Mesendoderm (in vitro differentiated cells): ENCODE measurements at places on chromosomes 6 and 20.

GRCh38 chr20:53949319-53949839 lies 121.0 kb downstream of the BCAS1 start:
- DNase-seq, result no peak

GRCh38 chr20:62768551-62769287 lies 27.6 kb upstream of the MRGBP start:
- no peak for DNase-seq

DNA sequence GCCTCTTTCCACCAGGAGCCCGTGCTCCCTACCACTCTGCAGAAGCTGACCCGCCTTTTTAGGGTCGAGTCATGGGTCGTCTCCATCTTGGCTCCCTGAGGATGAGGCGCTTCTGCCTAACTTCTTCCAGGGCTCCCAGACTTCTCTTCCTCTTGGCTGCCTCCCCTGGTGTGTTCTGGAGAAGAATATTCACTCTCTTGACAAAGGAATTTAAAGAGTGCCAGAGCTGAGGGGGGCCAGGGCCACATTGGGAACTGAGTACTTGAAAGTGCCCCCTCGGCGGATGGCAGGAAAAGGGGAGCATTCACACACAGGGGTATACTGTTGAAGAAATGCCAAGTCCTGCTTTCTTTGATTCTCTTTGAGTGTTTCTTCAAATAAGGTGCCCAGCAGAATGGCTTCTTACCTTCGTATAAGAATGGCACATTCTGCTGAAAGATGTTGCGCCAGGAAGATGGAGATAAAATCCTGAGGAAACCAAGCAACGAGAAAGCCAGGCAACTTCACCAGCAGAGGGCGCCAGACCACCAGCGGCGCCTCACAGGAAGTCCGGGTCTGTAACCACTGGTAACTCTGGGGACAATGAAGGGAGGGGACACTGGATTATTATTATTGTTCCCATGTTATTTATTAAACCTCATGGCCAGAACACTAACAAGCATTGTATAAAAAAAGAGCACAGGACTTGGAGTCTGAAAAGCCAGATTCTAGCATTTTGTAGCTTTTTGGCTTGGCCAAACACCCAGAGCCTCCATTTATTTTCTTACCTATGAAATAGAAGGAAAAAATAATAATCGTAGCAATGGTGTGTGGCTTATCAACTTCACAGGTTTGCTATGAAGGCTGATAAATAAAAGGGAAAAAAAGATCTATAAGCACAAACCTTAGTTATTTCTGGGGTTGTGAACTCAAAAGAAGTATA lies 176.7 kb downstream of the HACE1 start:
- peak; percentile 81 for DNase-seq

DNA sequence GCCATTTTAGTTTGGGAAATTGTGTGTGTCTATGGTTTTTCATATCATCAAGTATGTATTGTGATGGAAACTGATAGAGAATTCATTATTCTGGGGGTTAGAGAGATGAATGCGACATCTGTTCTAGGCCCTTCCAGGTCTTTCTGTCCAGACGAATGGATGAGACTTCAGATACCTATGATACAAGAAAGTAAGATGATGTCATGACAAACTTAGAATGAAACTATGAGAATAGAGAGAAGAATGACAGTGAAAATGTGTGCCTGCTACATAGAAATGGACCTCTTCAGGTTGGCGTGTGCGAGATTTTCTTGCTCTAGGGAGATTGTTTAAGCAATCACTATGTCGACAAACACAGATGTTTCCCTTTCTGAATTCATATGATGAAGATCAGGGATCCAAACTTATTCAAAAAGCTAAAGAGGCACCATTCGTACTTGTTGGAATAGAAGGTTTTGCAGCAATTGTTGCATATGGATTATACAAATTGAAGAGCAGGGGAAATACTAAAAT lies 76.1 kb downstream of the SCAND1 start:
- no peak for DNase-seq

- DNase-seq, result peak; percentile 23
Observed at GRCh38 chr6:139990856-139991465, 616.5 kb upstream of the CITED2 start.

GRCh38 chr20:8870652-8871051 lies 198.2 kb upstream of the PLCB4 start:
- DNase-seq, result no peak

- no peak for DNase-seq
Observed at GRCh38 chr6:2862712-2863181, 21.1 kb upstream of the SERPINB1 start.

- DNase-seq, result peak; percentile 68
Observed at GRCh38 chr6:98839781-98840361, 5.5 kb downstream of the POU3F2 start.

- DNase-seq, result no peak
Observed at GRCh38 chr6:70315079-70315751, 12.3 kb upstream of the COL9A1 start.

GRCh38 chr6:119215885-119216590 lies 133.5 kb downstream of the MAN1A1 start:
- peak; percentile 11 for DNase-seq

DNA sequence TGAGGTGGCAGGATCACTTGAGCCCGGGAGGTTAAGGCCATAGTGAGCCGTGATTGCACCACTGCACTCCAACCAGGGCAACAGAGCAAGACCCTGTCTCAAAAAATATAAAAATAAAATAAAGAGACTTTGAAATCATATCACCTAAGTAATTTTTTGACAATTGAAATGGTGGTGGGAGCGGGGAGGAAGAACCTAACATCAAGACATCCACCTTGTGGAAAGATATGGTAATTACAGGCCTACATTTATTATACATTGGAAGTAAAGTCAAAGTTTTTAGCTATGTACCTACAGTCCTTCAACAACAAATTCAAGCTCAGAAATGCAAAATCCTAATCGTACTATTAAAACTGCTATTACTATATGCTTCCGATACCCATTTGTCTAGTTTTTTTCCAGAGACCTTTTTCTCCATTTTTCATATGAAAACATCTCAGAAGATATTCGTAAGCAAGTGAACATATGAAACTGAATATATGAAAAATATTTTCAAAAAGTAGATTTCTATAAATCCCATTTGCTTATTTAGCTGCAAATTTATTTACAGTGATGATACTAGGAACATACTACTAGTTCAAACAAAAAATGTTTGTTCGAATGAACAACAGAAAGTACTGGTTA lies 83.3 kb downstream of the SYCP2 start:
- DNase-seq, result peak; percentile 46

DNA sequence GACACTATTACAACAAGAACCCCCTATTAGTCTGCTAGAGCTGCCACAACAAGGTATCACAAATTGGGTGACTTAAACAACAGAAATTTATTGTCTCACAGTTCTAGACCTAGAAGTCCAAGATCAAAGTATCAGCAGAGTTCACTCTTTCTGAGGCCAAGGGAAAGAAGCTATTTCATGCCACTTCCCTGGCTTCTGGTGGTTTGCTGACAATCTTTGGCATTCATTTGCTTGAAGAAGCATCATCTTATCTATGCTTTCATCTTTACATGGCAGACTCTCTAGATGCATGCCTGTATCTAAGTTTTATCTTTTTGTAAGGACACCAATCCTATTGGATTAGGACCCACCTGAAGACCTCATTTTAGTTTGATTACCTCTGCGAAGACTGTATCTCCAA lies 296.8 kb upstream of the MARCKS start:
- no peak for DNase-seq
